ENCODE measurements at places on chromosomes 1 and 21.

DNA sequence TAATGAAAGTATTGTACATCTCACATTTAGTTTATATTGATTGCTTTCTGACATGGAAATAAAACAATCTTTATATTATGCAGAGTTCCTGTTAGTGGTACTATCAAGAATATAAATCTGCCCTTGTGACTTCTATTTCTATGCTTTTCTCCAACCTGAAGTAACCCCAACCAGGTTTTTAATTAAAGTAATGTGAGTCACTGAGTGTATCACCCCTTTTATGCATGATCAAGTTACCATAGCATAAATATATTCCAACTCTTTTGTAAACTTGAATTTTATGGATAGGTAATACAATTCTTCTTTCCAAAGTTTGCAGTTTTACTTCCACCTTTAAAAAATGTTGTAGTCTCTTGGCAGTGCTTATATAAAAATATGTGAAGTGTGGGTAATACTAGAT is 532.3 kb downstream of the USP25 start:
- no peak for DNase-seq

DNA sequence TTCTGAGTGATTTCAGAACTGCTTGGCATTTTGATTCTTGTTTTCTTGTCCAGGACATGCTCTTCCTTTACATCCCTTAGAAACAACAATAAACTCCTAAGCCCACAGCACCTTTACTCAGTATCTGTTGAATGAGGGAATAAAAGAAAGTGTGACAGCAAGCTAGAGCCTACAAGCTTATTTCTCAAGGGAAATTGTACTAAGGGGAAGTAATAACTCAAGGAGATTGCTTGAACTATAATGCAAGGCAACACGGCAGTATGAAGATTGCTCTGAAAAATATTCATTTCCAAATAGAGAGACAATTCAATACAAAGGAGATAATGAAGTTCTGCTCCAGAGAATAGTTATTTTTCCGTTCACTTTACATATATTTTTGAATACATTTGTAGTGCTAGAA is 6.5 kb downstream of the OR6P1 start:
- no peak for DNase-seq

GRCh38 chr1:7583291-7584096 is 187.6 kb upstream of the VAMP3 start:
- DNase-seq = no peak

GRCh38 chr1:38736399-38736798 is 123.2 kb downstream of the RRAGC start:
- DNase-seq = no peak

- DNase-seq = no peak
Measured at GRCh38 chr1:46603481-46603857, 599 bp downstream of the MKNK1 start.

GRCh38 chr1:100322436-100323211 is 29.7 kb upstream of the CDC14A start:
- no peak for DNase-seq

GRCh38 chr1:62367005-62367557 is 47.8 kb upstream of the KANK4 start:
- DNase-seq = no peak

DNA sequence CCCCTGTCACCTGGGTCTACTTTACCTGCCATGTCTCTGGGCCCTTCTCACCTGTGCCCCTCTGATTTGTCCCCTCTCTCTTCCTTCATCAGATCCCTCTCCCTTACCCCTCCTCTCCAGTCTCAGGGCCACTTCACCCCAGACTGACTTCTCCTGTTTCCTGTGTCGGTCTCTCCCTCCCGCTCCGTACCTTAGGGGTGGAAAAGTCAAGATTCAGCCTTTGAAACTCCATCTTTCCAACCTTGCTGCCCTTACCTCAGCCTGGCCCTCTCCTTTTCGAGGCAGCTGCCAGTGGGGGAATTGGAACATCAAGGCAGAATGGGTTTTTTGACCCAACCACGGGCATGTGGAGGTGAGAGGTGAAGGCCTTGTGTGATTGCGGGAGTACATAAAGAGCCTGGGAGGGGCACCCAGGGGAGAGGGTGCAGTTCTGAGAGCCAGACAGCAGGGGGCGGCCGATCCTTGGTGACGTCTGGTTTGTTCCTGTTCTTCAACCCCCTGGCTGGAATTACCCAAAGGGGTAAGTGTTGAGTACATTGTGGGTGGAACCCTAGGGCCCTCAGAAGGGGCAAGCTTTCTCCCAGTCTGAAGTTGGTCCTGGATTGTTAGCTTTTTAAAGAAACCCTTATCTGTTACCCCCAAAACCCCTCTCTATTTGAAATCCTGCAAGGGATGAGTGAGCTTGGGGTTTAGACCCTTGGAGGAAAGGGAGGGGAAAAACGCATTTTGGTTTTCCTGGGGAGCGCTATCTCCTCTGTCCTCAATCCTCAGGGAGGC is 12.3 kb upstream of the DMBX1 start:
- DNase-seq = peak; percentile 92

- DNase-seq = no peak
Measured at GRCh38 chr1:175618559-175618958, 124.8 kb downstream of the TNR start.

DNA sequence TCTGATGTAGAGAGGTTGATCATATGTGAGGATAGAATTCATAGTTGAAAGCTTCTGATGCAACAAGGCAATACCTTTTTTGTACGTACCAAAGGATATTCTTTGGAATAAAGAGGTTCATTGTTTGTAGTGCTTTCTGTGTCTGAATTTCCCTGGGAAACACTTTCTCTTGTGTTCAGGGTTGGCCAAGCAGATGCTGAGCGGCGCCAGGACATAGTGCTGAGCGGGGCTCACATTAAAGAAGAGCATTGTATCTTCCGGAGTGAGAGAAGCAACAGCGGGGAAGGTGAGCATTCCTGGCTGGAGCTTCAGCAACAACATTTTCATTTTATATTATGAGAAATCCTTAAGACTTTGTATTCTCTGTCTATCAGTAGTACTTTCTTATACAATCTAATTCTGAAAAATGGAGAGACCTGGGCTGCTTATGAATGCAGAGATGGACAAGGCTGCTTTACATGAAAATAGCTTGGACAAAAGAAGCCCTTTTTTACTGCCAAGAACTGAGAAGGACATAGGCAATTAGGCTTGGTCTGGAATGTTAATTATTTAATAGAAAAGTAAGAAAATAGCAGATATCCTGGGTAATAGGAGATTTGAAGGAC is 85.2 kb downstream of the KIF1B start:
- no peak for DNase-seq

DNA sequence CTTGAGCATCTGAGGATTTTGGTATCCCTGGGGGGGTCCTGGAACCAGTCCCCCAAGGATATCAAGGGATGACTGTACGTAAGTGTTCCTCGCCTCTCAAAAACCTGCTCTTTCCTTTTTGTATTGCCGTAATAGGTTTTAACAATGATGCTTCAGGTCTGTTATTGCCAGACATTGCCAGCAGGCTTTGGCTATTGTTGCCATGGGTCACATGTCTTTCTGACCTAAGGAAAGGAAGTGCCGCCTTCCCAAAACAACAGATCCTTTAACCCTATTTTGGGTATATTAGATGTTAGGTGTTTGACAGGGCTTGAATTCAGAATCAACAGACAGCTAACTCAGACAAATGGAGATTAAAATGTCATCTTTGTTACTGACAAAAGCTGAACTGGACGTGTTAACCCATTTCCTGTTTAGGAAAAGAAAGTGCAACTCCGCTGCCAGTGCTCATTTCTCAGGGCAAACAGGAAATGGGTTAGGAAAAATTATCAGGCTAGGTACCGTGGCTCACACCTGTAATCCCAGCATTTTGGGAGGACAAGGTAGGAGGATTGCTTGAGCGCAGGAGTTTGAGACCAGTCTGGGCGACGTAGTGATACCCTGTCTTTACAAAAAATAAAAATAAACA is 12.4 kb upstream of the PRPF38B start:
- DNase-seq = no peak

- DNase-seq = no peak
Measured at GRCh38 chr1:219897914-219898313, 30.4 kb downstream of the SLC30A10 start.

DNA sequence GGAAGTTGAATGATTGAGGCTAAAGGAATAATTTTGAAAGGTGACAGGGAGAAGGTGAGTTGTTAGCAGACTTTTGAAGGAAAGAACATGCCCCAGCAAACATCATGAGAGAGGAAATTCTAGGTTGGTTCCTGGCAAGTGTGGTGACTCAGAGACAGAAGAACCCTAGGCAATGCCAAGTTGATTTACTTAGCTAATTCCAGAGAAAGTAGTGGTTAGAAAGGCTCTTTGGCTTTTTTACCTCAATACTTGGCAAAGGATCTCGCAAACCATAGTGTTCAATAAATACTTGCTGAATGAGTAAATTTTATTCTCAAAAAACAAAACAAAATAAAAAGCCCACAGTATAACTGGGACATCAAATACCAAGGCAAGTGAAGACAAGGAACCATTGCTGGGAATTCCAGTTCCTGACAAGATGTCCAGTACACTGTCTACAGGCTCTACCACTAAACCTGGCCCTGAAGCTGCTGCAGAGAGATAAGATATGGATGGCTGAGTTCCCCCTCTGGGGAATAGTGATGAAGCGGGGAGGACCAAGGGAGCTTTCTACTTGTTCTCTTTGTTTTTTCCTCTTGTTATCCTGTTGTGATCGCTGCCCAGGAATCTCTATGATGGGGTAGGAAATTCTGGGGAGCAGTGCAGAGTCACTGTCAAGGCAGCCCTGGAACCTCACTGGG is 48.2 kb downstream of the IL12RB2 start:
- DNase-seq = peak; percentile 79

- DNase-seq = peak; percentile 48
Measured at GRCh38 chr1:230068952-230069684, 2.1 kb downstream of the GALNT2 start.

DNA sequence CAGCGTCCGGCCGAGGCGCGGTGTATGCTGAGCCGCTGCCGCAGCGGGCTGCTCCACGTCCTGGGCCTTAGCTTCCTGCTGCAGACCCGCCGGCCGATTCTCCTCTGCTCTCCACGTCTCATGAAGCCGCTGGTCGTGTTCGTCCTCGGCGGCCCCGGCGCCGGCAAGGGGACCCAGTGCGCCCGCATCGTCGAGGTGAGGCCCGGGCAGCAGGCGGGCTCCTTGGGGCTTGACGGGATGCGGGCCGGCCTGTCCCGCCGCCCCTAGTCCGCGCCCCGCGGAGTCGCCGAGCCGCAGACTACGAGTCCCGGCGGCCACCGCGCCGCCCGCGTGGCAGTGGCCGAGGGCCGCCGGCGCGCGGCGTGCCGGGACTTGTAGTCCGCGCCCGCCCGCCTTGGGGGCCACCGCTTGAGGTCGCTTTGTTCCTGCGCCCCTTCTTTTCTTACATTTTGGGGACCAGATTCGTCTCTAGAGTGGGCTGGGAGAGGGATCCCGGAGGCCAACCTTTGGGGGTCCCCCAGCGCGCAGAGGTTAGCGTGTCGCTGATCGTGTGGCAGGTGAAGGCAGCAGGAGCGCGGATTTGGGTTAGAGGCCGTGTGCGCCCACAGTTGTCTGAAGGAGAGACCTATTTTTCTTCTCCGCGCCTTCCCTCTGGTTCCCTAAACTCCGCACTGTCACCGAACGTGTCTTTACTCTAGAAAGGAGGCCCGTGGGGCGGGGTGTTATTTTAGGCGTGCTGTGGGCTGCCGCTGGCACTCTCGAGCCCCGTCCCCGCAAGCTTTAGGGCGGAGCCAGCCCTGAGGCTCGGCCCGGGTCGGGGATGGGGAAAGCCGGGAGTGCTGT is 553 bp downstream of the CMPK1 start:
- peak; percentile 83 for DNase-seq

GRCh38 chr1:56377431-56377830 is 201.9 kb downstream of the PLPP3 start:
- no peak for DNase-seq

GRCh38 chr1:44040846-44041245 is 9.6 kb upstream of the SLC6A9 start:
- no peak for DNase-seq

- no peak for DNase-seq
Measured at GRCh38 chr1:73909043-73909562, 288.9 kb downstream of the LRRIQ3 start.

- DNase-seq = no peak
Measured at GRCh38 chr1:30995990-30996612, 69.4 kb downstream of the PUM1 start.

DNA sequence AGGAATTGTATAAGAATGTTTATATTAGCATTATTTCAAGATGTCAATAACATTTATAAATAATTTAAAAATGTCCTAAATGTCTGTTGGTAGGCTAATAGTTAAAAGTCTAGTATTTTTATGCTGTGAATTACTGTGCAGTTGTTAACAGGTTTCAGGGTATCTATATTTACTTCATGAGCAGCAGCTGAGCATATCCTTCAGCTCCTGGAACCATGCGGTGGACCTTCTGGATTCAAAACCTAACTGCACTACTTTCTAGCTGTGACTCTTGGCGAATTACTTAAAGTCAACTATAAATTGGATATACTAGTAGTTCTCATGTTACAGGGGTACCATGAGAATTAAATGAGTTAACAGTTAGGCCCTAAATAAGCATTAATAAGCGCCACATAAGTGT is 3.7 kb downstream of the CEP350 start:
- no peak for DNase-seq

DNA sequence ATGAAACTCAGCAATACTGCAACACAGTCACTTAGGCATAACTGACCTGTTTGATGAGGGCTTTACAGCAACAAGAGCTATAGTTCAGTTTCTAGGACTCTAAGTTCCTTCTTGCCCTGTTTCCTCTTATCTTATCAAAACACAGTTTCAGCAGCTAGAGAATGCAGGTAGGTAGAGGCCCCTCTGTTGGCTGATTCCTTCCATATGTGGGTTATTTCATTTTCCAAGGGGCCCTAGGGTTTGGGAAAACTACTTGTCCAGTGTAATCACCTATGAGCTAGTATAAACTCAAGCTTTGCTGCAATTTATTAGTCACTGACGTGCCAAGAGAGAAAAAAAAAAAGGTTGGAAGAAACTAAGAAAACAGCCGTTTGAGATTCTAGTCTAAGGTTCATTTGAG is 607.7 kb upstream of the USP24 start:
- DNase-seq = no peak

GRCh38 chr1:58065520-58065919 is 481.0 kb downstream of the OMA1 start:
- DNase-seq = no peak

All from RWPE1 (cell line).